ENCODE measurements at places on chromosomes 12 and 14.

GRCh38 chr12:105316931-105317852 is 13.3 kb upstream of the C12orf75 start:
- no peak for DNase-seq

DNA sequence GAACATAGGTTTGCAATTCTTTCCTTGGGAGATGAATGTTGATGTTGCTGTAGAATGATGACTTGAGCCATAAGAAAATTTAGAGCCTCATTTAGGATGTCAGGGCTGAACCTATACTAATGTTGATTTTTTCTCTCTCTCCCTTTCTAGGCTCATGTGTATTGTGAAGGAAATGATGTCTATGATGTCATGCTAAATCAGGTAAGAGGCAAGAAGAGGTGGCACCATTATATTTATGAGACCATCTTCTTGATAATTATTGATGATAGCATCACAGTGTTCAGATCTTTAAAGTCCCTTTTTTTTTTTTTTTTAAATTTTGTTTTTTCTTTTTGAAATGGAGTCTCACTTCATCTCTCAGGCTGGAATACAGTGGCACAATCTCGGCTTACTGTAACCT is 3.3 kb downstream of the PARP2 start:
- DNase-seq: no peak

DNA sequence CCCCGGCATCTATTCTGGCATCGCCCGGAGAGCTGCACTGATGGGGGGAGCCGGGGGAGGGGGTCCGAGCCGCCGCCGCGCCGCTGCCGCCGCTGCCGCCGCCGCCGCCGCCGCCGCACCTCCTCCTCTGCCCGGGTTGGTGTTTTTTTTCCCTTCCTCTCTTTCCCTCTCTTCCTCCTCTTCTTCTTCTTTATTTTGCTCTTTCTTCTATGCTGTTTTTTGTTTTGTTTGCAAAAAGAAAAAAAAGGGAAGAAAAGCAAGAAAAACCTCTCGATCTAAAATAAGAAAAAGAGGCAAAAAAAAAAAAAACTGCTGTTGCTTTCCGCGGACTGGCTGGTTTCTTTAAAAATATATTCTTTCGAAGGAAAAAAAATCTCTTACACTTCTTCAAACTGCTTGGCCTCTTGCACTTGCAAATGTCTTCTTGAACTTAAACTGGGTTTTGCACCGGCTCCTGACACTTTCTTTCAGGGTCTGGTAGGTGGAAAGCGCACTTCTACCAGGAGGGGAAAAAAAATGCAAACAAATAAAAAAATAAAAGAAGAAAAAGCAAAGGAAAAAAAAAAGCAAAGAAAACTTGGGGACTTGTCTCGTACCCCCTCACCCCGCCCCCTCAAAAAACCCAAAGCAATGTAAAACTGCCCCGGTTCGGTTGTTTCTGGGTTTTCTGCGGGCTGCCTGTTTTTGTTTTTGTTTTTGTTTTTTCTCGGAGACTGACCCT is 616 bp downstream of the BCL11B start:
- DNase-seq: no peak

- no peak for DNase-seq
Measured at GRCh38 chr12:6708960-6709394, 8.4 kb upstream of the PIANP start.

GRCh38 chr12:57232156-57232756 is 2.7 kb downstream of the SHMT2 start:
- DNase-seq: no peak

GRCh38 chr12:48917857-48918537 is 7.3 kb downstream of the FKBP11 start:
- no peak for DNase-seq

DNA sequence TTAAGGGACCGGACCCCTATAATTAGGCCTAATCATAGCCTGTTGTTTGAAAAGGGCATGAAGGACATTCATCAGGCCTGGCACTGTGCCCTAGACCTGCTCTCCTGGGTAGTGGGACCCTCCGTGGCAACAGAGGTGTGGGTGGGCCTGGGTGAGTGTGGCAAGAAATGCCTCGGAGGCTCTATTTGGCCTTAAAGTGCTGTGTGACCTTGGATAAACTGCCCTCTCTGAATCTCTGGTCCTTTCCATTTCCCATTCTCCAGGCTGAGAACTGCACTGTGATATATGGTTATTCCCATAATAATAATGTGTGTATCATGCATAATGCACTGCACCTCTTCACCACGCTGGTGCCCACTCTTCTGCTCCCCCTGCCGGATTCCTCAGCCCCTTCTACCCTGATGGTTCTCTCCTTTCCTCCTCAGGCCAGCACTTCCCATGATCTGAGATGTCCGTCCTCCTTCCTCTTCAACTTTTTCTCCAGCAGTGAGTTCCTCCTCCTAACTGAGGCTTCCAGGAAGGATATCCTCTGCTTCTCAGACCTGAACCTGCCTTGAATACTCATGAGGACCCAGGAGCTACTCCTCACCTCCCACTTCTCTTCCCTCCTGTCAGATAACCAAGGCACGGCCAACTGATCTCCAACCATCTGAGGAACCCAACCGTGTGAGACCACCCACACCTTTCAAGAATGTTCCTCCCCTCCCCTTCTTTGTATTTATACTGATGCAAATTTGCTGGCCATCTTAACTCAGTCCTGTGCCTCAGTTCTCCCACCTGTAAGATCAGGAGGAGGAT is 111.0 kb upstream of the PZP start:
- no peak for DNase-seq

- DNase-seq: no peak
Measured at GRCh38 chr12:54725233-54725843, 77.2 kb upstream of the DCD start.

DNA sequence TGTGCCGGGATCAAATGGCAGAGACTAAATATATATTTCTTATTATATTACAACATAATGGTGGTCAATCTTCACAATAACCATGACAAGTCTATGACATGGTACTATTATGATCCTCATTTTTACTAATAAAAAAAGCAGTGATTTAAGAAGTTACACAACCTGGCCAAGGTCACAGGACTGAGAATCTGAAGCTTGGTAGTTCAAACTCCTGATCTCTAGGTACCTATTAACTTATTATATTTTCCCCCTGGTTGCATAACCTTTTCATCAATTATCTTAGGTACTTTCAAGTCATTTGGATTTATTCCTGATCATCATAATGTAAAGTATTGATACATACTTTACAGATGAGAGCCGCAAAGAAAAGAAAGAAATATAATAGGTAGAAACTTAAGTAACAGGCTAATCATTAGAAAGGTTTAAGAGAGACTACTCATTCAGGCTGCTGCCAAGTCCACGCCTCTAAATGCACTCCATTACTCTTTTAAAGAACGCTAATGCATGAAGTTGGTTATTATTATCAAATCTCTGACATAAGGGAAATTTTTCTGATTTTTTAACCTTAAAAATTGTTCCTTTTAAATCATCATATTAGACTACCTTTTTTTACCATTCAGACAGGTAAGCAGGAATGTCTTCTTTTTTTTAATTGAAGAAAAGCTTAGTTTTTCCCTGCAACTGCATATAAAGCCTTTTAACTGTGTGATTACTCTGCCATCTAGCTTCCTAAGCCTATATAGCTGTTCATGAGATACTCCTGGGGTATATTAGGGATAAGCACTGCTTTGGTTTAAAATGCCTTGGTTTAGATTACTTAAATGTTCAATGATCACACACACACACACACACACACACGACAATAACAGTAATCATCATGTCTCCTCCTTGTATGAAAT is 35.6 kb downstream of the RPS29 start:
- DNase-seq: no peak

Measured in retinal pigment epithelial cell (primary cell).